CD4-positive, alpha-beta T cell treated with Interferon alpha-2 for 1 hour (primary cell): ENCODE measurements at places on chromosomes 6 and 20.

- peak; percentile 42 for DNase-seq
Observed at GRCh38 chr6:10720265-10720959, 2.5 kb upstream of the TMEM14C start.

DNA sequence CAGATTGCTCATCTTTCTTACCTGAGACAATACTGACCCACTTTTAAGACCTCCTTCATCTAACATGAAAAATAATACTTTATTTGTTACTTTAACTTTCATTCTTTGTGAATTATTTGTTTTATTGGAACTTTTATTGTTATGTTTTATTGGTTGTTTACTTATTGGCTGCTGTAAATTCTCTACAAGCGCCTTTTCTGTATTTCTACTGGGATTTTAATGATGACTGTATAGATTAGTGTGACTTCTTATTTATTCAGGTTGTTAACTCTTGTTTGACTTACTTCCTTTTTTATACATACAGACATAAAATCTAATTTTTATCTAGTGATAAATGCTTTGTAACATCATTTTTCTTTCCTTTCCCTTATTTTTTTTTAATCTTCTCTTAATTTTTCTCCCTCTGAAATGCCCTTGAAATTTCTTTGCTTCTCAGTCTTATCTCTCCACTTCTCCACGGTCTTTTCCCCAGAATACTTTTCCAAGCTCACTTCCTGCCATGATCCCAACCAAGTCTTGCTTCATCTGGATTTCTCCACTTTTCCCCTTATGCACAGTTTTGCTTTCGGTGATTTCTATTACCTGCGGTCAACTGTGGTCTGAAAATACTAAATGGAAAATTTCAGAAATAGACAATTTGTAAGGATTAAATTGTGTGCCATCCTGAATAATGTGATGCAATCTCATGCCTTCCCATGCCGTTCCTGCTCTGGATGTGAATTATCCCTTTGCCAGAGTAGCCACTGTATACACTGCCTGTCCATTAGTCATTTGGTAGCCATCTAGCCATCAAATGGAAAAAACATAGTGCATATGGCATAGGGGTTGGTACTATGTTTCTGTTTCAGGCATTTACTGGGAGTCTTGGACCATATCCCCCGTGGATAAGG lies 265.9 kb downstream of the PRL start:
- DNase-seq: no peak

GRCh38 chr6:143205991-143206390 lies 145.3 kb downstream of the AIG1 start:
- no peak for DNase-seq

DNA sequence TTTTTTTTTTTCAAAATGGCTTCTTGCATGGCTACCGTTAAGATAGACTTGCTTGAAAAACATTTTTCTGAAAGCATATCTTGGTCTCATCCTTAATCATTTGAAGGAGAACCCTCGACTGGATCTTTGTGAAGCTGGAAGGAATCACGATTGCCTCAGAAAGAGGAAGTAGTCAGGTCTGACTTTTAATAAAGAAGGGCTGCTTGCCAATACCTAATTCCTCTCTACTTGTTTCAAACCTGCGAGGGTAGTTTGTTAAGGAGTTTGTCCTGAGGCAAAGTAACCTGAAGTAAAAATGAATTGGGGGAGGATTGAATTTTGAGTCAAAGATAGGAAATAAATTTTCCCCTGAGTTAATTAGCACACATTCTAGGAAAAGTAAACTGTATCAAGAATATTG lies 288.1 kb upstream of the MAP3K7 start:
- DNase-seq: no peak

DNA sequence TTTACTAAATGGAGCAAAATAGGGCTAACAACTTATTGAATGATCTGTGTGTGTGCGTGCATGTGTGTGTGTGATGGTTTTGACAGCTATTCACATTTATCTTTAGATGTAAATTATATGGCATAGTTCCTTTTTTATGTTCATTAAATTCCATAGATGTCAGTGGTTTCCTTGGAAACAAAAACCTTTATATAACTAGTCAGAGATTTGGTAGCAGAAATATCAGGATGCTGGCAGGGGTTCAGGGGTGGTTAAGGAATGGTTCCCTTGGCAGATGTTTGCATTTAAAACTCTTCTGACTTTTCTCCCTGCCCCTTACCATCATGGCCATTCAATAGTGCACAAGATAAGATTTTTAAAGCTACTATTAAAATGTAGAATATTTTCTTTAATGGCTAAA lies 256.6 kb downstream of the PLCB1 start:
- no peak for DNase-seq

- peak; percentile 3 for DNase-seq
Observed at GRCh38 chr20:20603339-20603990, 109.0 kb downstream of the RALGAPA2 start.

DNA sequence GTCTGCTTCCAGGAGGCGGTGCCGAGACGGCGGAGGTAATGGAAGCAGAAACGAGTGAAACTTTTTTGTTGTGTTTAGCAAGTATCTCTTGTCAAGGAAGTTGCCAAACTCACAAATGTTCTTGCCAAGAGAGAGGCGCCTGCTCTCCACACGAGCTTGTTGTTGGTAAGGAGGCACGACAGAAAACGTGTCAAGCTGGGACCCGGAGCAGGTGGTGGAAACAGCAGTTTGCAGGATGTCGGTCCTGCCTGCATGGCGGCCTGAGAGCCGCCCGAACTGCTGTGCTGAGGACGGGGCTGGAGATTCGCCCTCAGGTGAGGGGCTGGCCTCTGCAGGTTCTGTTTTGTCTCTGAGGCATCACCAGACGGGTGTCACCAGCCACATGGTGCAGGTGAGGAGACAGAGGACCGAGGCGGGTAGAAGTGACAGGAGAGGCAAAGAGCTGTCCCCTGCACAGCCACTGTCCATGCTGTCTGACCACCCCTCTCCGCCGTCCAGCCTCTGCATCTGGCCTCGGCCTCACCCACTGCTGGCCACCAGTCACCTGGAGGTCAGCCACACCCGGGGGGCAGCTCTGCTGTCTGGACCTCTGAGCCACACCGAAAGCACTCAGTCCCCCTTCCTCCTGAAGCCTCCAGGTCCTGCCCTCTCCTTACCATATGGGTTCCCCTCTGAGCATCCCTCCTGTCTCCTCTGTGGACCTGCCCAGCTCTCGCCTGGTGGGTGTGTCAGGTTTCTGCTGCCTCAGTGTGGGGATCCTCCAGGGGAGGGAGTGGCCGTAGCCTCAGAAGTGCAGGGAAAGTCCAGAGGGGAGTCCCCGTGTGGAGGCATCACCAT lies 261.5 kb downstream of the TAF4 start:
- no peak for DNase-seq

DNA sequence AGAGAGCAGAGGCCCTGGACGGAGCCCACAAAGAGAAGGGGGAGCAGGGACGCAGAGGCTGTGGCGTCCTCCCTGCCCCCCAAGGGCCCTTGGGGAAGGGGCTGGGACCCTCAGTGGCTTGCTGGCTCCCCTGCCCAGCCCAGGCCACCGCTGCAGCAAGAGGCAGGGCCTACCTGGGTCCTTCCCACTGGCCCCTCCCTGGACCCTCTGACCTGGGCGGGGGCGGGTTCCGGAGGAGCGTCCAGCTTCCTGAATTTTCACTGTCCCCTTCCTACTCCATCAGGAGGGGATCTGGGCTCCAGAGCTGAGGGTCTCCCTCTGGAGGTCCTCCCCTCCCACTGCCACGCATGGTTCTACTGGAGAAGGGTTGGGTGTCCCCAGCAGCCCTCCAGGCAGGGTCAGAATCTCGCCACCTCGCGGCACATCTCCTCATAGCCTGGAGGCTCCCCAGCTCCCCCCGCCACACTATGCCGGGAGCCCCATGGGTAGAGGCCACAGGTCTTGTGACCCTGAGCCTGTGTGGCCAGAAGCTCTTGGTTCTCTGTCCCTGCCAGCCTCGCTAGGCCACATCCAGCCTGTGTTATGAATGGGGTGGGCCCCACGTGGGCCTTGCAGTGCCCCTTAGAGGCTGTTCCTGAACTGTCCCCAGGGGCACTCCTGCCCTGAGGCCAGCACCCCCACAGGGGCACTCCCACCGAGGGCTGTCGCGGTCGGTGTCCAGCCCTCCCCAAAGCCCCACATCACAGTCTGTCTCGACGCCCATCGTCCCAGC lies 1.0 kb upstream of the SOX18 start:
- DNase-seq: no peak

DNA sequence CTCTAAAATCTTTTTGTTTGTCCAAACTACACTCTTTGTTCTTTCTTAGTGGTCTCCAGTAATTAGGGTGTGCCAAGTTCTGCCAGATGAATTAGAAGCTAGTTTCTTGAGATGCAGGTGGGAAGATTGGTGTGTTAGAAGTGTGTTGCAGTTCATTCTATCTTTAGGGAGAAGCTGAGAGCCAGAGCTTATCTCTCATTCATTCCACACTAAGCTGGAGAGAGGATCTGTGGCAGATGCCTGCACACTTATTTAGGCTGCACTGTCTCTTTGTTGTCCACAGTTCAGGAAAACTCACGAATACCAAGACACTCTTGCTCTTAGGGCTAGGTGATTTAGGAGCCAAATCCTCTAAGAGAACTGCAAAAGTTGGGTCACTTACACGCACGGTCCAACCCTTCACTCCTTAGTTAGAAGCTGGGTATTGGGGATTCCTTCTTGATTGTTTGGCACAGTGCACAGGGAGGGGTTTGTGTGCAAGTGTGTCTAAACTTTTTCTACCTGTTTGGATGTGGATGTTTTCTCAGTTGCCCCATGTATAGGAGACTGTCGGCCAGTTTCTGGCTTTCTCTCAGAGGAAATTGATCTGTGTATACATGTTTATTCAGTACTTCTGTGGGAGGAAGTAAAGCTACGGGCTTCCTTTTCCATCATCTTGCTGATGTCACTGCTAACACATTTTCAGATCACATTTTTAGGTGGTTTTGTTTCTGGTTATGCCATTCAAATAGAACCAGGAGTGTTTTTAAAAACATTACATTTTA lies 49.5 kb downstream of the SMAP1 start:
- peak; percentile 17 for DNase-seq

DNA sequence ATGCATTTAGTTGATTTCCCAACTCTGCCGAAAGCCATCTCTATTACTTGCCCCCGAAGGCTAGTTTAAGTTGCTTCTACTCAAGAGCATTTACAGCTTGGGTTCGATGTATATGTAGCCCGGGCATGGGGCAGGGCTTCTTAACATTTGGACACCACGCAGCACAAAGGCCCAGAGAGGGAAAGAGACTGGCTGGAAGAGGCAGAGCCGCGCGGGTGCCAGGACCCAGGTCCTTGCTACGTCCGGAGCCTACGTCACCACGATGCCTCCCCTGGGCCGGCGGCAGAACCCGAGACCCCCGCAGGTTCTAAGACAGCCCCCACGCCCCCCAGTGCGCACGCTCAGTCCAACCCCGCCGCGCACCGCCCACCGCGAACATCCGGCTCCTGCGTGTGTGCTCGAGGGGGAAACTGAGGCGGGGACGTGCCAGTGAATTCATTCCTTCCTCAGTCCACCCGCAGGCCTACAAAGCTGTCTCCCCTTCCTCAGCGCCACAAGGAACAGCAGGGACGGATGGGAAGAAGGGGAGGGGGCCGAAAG lies 367 bp upstream of the PCIF1 start:
- no peak for DNase-seq

DNA sequence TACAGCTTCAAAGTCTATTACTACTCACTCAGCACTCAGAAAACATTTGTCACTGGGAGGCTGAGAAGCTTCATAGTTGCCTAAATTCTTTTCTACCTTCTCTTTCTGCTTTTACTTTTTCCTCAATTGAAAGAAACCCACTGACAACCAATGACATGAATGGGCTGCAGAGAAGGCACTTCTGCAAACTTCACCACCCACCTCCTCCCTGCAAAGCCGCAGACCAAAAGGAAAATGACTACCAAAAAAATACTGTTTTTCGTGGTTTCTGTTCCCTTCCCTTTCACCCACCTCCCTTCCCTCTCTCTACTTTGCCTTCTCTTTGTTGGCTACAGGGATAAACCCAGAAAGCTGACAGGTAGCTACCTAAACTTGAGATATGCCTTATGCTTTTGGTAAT lies 3.2 kb downstream of the GNAS-AS1 start:
- no peak for DNase-seq

GRCh38 chr6:164150232-164150631 lies 735.7 kb downstream of the QKI start:
- no peak for DNase-seq

DNA sequence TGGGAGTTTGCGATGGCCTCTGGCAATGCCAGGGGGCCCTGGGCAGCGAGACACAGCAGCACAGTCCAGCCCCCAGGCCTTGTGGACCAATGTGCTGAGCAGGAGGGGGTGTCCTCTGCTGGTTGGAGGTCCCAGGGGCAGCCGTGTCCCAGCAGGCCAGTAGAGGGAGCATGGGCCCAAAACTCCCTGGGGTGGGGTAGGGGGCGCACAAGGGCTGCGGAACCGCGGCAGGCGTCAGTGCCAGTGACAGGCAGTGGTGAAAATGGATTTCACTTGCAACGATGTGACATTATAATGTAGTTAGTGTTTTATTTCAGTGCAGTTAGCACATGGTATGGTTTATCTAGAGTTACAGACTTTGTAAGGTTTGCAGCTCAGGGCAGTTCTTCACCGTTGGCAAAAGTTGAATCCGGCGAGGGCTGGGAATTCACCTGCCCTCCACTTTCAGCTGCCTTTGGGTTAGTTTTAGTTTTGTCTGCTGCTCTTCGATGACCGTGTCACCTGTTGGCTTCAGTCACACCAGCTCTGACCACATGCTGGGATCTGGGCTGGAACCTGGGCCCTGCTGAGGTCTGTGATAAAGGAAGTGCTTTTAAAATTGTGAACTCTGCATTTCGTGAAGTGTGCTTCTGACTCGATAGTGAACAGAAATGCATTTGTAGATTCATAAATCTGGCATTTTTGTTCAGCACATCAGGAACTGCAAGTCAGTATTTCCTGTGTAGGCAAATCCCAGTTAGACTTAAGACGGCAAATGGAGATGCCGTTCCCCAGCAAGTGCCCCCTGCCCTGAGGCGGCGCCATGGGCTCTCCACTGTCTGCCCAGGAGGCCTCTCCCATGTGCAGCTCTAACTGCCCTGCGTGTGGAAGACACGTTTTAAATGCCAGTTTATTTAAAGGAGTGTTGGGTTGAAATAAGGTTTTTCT lies 46.8 kb downstream of the PYGB start:
- peak; percentile 63 for DNase-seq

DNA sequence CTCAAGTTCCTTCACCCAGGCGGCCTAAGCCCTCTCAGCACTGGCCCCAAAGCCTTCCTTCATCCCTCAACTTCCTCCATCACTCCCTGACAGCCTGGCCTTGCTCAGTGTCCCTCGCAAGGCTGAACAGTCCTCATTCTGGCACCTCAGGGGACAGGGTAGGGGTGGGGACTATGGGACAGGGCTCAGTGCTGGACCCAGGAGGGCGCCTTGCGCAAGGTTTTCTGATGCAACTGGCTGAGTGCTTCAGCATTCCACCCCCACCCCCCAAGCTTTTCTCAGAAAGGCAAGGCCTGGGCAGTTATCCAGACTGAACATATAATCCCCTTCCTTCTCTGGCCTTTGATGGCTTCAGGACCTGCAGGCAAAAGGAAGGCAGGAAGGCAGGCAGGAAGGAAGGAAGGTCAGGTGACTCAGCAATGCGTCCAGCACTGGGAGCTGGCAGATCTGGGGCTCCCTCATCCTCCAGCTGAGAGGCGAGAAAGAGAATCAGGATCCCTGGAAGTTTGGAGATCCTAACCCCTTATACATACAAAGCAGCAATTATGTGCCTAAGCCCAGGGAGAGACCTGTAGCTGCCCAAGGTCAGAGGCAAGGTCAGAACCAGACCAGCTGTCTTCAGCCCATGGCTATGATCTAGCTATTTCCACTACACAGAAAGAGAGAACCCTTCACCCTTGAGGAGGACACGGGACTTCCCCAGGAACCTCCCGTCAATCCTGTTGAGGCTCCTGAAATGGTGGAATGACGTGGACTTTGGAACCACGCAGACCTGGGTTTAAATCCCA lies 8.6 kb upstream of the TRIB3 start:
- no peak for DNase-seq

GRCh38 chr20:44033344-44033743 lies 118.7 kb downstream of the TOX2 start:
- DNase-seq: no peak
